ENCODE measurements at places on chromosomes 12 and 14. TPM values are rescaled to one million over a fixed set of nuclear protein-coding genes. Genes with fewer than 3 reads are reported as not detected.

DNA sequence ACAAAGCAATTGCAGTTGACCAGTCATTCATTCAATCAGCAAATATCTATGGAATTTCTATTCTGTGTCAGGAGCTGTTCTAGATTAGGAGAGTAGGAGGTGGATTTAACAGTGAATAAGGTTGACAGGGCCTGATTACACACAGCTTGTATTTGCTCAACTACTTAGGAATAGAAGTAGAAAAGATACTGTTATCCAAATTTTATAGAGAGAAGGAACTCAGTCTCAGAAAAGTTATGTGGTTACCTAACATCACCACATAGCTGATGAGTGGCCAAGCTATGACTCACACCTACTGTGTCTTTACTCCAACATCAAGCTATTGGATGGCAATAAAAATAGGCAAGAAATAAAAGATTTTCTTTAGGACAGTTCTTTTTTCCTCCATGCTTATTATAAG is 374.8 kb downstream of the RMST start:
- H3K27me3 ChIP-seq = no peaks in the 10 kb centered on the region
- H3K4me3 ChIP-seq = no peak overlapping the region
- no peak overlapping the region for H3K27ac ChIP-seq
- H3K36me3 ChIP-seq = no peaks in the 10 kb centered on the region
- no peak for DNase-seq

FAM186B gene
- total RNA-seq = 0.65 TPM

GRCh38 chr12:124361074-124361970 is 66.4 kb downstream of the RFLNA start:
- H3K27ac ChIP-seq = no peak overlapping the region
- no peak for DNase-seq
- peaks cover 16% of the 10 kb centered on the region for H3K4me1 ChIP-seq
- H3K36me3 ChIP-seq = peaks cover 92% of the 10 kb centered on the region

DNA sequence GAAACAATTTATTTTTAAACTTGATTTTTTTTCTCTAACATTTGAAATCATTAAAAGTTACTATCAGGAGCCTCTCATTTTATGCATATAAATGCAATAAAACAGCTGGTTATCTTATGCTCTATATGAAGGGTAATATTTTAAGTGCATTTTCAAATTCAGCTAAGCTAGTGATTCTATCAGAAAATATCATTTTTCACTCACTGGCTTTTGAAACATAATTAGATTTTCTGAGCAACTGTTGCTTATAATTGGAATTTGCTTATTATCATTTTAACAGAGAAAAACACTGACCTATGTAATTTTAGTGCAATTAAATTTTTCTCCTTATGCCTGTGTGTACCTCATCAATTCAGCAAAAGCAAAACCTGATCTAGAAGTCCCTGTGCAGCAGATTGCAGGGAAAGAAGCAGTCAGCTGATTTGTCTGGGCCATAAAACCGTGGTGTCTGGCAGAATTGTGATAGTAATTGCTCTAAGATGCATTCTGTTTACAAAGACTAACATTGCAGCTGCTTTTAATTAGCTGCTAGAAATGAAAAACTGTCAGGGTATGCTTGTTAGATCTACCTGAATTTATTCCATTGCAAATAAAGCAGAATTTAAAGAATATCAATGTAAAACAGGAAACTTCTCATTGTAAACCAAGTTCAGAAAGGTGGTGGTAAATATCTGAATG is 75.0 kb downstream of the BICD1 start:
- no peak overlapping the region for H3K27ac ChIP-seq
- H3K27me3 ChIP-seq = no peaks in the 10 kb centered on the region
- no peak overlapping the region for H3K4me3 ChIP-seq
- H3K36me3 ChIP-seq = no peaks in the 10 kb centered on the region
- no peak for DNase-seq

HSPA2 gene
- total RNA-seq = 11.4 TPM

- DNase-seq = no peak
- H3K27ac ChIP-seq = no peak overlapping the region
- no peaks in the 10 kb centered on the region for H3K36me3 ChIP-seq
- no peak overlapping the region for H3K4me3 ChIP-seq
- H3K4me1 ChIP-seq = no peaks in the 10 kb centered on the region
These were observed 64.8 kb downstream of the HELB start for GRCh38 chr12:66367015-66367667.

TOMM20L gene
- total RNA-seq = not detected

GRCh38 chr12:7705846-7706245 is 5.4 kb upstream of the DPPA3 start:
- H3K27ac ChIP-seq = no peak overlapping the region
- no peak overlapping the region for H3K4me3 ChIP-seq
- no peaks in the 10 kb centered on the region for H3K27me3 ChIP-seq
- no peak for DNase-seq
- no peaks in the 10 kb centered on the region for H3K4me1 ChIP-seq

CISTR gene
- total RNA-seq = not detected

- no peak overlapping the region for H3K27ac ChIP-seq
- H3K36me3 ChIP-seq = no peaks in the 10 kb centered on the region
- no peak overlapping the region for H3K4me3 ChIP-seq
- no peaks in the 10 kb centered on the region for H3K27me3 ChIP-seq
These were observed 170.6 kb downstream of the BMP4 start for GRCh38 chr14:53786045-53786444.

DNA sequence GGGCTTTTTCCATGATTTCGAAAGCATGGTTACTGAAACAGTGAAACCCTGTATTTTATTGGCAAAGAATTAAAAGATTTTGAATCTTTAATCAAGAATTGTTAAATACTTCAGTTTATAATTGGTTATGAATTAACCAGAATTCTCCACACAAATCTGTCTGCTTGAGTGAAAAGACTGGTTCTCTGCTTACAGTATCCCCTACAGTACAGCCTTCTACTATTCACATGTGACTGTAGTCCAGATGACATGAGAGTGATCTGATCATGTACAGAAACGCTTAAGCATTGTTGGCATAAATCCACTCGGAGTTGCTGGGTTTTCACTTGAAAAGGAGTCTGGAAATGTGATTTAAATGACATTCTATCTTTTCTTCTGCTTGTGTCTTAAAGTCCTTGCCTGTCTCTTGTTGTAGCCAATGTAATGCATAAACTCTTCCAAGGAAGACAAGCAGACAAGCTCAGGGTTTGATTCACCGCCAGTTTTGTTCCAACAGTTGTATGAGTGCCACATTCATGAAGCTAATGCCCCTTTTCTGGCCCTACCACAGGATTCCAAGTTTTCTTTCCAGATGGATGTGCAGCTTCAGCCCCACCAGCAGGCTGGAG is 222.0 kb upstream of the LRIG3 start:
- no peak for DNase-seq
- H3K36me3 ChIP-seq = no peaks in the 10 kb centered on the region
- H3K4me3 ChIP-seq = no peak overlapping the region
- H3K27ac ChIP-seq = no peak overlapping the region

DNA sequence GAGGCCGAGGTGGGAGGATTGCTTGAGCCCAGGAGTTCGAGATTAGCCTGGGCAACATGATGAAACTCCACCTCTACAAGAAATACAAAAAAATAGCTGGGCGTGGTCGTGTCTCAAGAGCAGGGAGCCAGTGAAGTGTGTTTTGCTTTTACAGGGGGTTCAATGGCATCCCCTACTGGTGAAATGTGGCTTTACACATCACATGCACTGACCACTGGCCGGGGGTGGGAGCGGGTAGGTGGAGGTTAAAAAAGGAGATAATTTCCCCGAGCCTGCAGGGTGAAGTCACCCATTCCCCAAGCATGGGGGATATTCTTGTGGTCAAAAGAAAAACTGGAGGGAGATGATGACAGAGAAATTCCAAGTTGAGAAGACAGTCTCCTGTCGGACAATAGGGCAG is 63.6 kb upstream of the PWP1 start:
- H3K4me1 ChIP-seq = no peaks in the 10 kb centered on the region
- H3K27ac ChIP-seq = no peak overlapping the region
- H3K36me3 ChIP-seq = no peaks in the 10 kb centered on the region
- DNase-seq = no peak
- no peak overlapping the region for H3K4me3 ChIP-seq

C12orf43 gene
- total RNA-seq = 12.3 TPM

SDR9C7 gene
- total RNA-seq = not detected

ELK3 gene
- total RNA-seq = 29.1 TPM

RPL10L gene
- total RNA-seq = not detected

ASIC1 gene
- 1.6 TPM for total RNA-seq
